Testis (tissue), 5 donors: ENCODE measurements at places on chromosomes 7 and 10. TPM values are rescaled to one million over a fixed set of nuclear protein-coding genes. Genes with fewer than 3 reads are reported as not detected.

Gene PNLIP
- not detected for total RNA-seq

Gene TRPV5
- 1.4 TPM for total RNA-seq

Gene GPR26
- 0.31 TPM for total RNA-seq

Gene TMEM196
- not detected for total RNA-seq

Gene MRPS17
- total RNA-seq = 8.9 TPM

Gene SLC16A9
- 4.0 TPM for total RNA-seq
